ENCODE measurements at places on chromosomes 12 and 14. TPM values are rescaled to one million over a fixed set of nuclear protein-coding genes. Genes with fewer than 3 reads are reported as not detected.

DNA sequence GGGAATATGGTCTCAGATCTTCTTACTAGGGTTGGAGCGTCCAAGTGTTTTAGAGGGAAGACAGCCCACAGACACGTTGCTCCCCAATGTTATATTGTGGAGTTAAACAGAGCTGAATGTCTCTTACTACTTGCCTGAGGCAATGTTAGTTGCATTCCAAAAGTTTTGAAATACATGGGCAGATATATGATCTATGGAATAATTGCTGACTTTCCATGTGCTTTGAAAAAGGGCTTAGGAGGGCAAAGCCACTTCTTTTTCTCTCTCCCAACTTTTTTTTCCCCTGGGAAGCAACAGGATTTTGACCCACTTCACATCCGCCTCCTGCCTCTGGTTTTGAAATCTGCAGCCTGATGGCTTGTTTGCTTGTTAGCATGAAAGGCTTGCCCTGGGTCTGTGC, 33.7 kb upstream of the PAX9 start:
- DNase-seq, result no peak

GRCh38 chr12:107349839-107350238, 256.5 kb upstream of the CRY1 start:
- no peak for DNase-seq

TCL1A gene
- not detected for total RNA-seq

DNA sequence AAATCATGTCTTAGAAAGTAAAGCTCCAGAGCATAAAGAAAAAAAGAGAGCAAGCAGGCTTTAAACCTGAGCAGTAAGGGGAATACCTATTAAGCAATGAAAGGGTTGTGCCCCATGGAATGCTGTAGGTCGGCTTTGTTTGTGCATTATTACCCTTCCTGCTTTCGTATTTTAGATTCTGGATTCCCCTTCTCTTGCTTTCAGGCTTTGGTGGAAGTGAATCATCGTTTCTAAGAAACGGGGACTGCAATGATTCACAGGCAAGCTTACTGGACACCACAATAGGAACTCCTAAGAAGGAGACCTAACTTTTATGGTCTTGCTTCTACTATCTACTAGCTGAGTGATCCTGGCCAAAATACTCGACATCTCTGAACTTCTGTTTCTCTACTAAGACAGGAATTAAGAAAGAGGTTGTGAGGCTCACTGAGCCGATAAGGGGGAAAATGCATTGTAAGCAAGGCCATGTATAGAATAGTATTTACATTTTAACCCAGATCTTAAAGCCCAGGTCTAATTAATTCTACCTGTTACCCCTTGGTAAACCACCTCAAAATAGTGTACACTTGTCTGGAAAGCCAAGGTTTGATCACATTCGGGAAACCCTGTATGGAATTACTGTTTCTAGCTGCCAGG, 1.2 kb upstream of the BMAL2 start:
- no peak for DNase-seq

NEUROD4 gene
- total RNA-seq, result not detected

RPS6KL1 gene
- 5.2 TPM for total RNA-seq

DNA sequence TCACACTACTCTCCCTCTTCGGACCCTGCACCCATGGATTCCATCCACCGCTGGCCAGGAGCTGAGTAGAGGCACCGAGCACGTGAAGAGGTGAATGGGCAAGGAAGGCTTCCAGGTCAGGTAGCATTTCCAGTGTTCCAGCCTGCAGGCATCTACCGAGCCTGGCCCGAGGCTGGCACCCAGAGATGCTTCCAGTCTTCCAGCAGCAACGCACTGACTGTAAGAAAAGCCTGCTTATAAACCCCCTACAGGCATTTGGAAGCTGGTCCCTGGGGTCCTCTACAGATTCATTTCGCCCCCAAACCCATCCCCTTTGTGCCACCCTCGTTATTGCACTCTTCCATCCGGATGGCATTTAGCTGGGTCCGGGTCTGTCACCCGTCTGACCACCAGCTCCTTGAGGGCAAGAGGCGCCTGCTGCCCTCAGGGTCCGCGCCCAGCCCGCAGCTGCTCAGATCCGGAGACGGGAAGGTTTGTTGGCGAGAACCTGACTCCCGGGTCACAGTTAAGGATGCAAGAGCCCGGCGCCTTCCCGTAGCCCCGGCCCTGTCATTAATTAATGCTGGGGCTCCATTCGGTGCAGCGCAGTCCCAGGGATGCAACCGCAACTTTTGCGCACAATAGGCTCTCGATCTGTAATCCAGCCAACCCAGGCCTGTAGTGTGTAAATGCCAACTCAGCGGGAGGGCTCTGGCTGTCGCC, 614 bp upstream of the MARK3 start:
- no peak for DNase-seq

KRT7 gene
- total RNA-seq, result 248 TPM

GPR132 gene
- 7.7 TPM for total RNA-seq

TMEM119 gene
- total RNA-seq, result 10.4 TPM

GRCh38 chr14:77083082-77083481, 15.0 kb upstream of the CIPC start:
- DNase-seq, result no peak

- DNase-seq, result no peak
Measured at GRCh38 chr12:21509768-21510167, 8.2 kb downstream of the GOLT1B start.

HOXC12 gene
- not detected for total RNA-seq

STX2 gene
- 35.0 TPM for total RNA-seq

TAPBPL gene
- 19.8 TPM for total RNA-seq

B4GALNT3 gene
- total RNA-seq, result 0.28 TPM

GRCh38 chr12:41287500-41288141, 99.5 kb downstream of the PDZRN4 start:
- no peak for DNase-seq

- no peak for DNase-seq
Measured at GRCh38 chr14:69038455-69039287, 59.6 kb upstream of the ACTN1 start.

AMN gene
- 2.7 TPM for total RNA-seq

DNA sequence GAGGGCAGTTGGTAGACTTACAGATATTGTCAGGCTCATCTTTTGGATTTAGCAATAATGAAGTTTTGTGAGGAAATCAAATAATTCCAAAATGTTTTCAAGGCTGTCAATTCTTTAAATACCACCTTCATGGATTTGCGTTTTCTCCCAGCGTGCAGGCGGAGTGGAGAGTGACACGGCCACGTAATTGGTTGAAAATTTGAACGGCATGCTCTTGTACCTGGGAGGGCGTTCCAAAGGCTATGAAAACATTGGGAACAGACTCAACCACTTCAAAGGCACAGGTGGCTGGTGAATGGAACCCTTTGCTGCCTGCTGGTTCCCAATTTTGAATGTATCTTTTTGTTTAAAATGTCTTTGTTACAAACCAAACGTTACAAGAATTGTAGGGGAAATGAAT, 12.4 kb downstream of the SMIM41 start:
- no peak for DNase-seq

- no peak for DNase-seq
Measured at GRCh38 chr12:50606675-50607375, 102.0 kb downstream of the DIP2B start.

C12orf75 gene
- total RNA-seq, result 7.0 TPM

- no peak for DNase-seq
Measured at GRCh38 chr14:83171761-83172160, 1638.1 kb upstream of the SEL1L start.

DNA sequence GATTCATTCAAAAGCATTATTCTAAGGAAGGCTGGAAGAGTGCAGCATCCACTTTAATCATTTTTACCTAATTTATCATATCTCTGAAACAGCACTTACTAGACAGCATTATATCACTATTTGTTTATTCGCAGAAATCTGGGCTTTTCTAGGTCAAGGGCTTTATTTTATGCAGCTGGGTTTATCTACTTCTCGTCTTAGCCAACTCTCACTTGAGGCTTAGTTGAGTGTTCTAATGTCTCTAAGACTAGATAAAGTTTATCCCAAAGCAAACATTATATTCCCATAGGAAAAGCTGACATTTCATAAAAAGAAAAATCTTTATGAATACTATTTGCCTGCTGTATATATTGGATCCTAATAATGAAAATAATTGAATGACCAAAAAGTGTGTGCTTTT, 720.8 kb upstream of the FLRT2 start:
- no peak for DNase-seq

- DNase-seq, result no peak
Measured at GRCh38 chr12:57733928-57734327, 4.6 kb downstream of the AGAP2 start.

SMCO2 gene
- not detected for total RNA-seq

DNA sequence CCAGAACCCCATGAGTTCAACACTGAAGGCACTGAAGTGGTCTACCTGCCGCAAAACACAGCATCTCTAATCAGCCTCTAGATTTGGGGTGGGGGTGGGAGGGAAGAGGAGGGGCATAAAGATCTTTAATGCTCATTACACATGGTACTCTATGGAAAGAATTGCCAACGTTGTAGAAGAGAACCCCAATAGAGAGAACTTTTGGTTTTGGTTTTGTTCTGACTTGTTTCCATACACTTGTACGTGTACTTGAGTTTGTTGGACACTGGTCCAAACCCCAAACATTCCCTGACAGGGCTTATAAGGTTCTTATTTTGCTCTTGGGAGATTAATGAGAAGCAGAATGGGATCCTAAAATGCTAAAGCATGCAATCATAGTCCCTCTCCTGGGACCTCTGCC, 31.0 kb downstream of the GNPTAB start:
- no peak for DNase-seq

DNA sequence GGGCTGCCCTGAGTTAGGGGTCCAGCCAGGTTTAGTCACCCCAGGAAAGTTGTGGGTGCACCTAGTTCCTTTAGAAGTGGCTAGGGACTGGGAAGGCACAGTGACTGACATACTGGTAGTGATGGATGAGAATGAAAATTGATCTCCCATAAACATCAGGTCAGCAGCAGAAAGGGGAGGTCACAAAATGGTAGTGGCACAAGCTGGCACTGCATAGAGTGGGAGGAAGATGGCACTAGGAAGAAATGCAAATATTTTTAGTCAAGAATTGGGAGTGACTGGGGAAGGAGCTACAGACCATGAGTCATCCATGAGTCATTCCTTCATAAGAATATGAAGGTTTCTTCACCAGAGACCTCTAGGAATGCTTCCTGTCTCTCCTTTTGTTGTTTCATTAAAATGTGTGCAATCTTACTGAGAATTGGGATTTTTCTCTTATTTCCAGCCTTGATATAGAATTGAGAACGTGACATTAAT, 198.3 kb upstream of the AMIGO2 start:
- DNase-seq, result no peak

DNA sequence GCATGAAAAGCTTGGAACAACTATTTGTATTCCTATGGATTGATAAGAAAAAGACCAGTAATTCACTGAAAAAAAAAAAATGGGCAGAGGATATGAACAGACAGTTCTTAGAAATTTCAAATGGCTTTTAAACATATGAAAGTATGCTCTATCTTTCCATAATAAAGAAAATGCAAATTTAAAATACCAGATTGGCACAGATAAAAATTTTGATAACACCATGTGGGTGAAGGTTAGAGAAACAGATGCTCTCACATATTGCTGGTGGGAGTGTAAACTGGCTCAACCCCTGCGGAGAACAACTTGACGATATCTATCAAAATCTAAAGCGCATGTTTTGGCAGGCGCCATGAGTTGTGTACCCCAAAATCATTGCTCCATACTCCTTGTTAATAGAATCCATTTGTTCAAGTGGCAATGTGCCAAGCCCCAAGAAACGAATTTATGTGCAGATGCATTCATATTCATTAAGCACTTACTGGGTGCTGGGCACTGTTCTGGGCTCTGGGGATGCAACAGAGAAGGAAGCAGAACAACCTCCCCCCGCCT, 29.5 kb upstream of the TMPO start:
- no peak for DNase-seq

GRCh38 chr12:71503579-71504391, 64.2 kb downstream of the LGR5 start:
- DNase-seq, result no peak

GRCh38 chr14:64500088-64500487, 3.5 kb downstream of the ZBTB25 start:
- DNase-seq, result no peak

PIP4K2C gene
- total RNA-seq, result 17.1 TPM

DNA sequence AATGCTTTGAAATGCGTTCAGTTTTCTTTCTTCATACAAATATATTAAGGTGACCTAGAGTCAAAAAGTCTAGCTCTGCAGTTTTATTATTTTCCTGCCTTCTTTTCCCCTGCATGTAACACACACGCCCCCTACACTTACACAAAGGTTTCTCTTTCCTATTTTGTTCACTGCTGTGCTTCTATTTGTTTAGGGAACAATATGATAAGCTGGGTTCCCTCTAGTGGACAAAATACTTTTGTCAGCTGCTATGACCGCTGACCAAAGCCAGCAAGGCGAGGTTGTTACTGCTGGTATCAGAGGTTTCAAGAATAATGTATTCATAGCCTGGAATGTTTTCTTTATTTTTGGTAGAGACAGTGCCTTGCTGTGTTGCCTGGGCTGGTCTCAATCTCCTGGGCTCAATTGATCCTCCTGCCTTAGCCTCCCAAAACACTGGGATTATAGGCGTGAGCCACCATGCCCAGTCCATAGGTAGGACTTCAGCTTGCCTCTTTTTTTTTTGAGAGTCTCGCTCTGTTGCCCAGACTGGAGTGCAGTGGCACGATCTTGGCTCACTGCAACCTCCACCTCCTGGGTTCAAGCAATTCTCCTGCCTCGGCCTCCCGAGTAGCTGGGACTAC, 33.4 kb downstream of the FNTB start:
- DNase-seq, result no peak

DNA sequence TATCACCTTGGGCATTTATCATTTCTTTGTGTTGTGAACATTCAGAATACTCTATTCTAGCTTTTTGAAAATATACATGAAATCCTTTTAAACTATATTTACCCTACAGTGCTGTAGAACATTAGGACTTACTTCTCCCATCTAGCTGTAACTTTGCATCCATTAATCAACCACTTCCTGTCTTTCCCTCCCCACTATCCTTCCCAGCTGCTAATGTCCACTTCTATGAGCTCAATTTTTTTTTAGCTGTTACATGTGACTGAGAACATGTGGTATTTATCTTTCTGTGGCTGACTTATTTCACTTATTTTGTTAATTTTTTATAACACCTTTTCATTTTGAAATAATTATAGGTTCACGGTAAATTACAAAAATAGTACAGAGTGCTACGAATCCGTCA, 136.0 kb downstream of the LMNTD1 start:
- DNase-seq, result no peak

DNA sequence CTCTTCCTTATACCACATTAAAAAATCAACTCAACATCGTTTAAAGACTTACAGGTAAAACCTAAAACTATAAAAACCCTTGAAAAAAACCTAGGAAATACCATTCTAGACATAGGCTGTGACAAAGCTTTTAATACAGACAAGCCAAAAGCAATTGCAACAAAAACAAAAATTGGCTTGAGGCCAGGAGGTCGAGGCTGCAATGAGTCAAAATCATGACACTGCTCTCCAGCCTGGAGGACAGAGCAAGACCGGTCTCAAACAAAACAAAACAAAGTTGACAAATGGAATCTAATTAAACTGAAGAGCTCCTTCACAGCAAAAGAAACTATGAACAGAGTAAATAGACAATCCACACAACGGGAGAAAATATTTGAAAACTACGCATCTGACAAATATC, 1057.8 kb downstream of the FSCB start:
- DNase-seq, result no peak
